ENCODE measurements at places on chromosomes 7 and 10. TPM values are rescaled to one million over a fixed set of nuclear protein-coding genes. Genes with fewer than 3 reads are reported as not detected.

The PPP1R17 gene
- 814 TPM for polyA plus RNA-seq

The CCDC136 gene
- polyA plus RNA-seq, result 30.8 TPM

The TSPAN33 gene
- polyA plus RNA-seq, result 0.92 TPM

The TAS2R41 gene
- not detected for polyA plus RNA-seq

The PITRM1 gene
- polyA plus RNA-seq, result 70.8 TPM

The HPS1 gene
- polyA plus RNA-seq, result 12.7 TPM

The PCGF5 gene
- 17.4 TPM for polyA plus RNA-seq

The MRLN gene
- 5.6 TPM for polyA plus RNA-seq

The SYT15 gene
- polyA plus RNA-seq, result 0.81 TPM

The MYL7 gene
- polyA plus RNA-seq, result 2.4 TPM

The GRID2IP gene
- 1.2 TPM for polyA plus RNA-seq

The ETV1 gene
- 25.4 TPM for polyA plus RNA-seq

The MEOX2 gene
- polyA plus RNA-seq, result not detected

The FAM25A gene
- polyA plus RNA-seq, result not detected

The NOS3 gene
- polyA plus RNA-seq, result not detected

The SLC39A12 gene
- polyA plus RNA-seq, result 0.58 TPM

The MOGAT3 gene
- not detected for polyA plus RNA-seq

The CLRN3 gene
- polyA plus RNA-seq, result not detected

The PLEKHS1 gene
- not detected for polyA plus RNA-seq

The PTF1A gene
- polyA plus RNA-seq, result not detected

The FRMPD2 gene
- polyA plus RNA-seq, result 12.8 TPM

The SPDYE9 gene
- polyA plus RNA-seq, result 1.4 TPM

The AKR1C2 gene
- polyA plus RNA-seq, result 29.0 TPM

The GRK5 gene
- polyA plus RNA-seq, result 1.0 TPM

The LOXL4 gene
- polyA plus RNA-seq, result not detected

The AGR2 gene
- not detected for polyA plus RNA-seq

The OPALIN gene
- 0.50 TPM for polyA plus RNA-seq

The ELMO1 gene
- polyA plus RNA-seq, result 131 TPM

The FBXL13 gene
- 0.82 TPM for polyA plus RNA-seq

The SPDYE3 gene
- 1.0 TPM for polyA plus RNA-seq

The LRRC18 gene
- not detected for polyA plus RNA-seq

The HELLS gene
- polyA plus RNA-seq, result not detected

The AKR1E2 gene
- polyA plus RNA-seq, result 0.91 TPM

The MMD2 gene
- 0.27 TPM for polyA plus RNA-seq

The ABCB1 gene
- polyA plus RNA-seq, result 0.62 TPM

The HOXA2 gene
- polyA plus RNA-seq, result not detected

Data from Purkinje cell (primary cell).